Central memory CD8-positive, alpha-beta T cell (primary cell): ENCODE measurements at places on chromosomes 1 and 21.

GRCh38 chr1:234960722-234961455 lies 167.7 kb downstream of the TOMM20 start:
- peaks cover 55% of the 10 kb centered on the region for H3K4me1 ChIP-seq
- DNase-seq: no peak
- no peak overlapping the region for H3K4me3 ChIP-seq
- H3K36me3 ChIP-seq: peaks cover 3% of the 10 kb centered on the region

DNA sequence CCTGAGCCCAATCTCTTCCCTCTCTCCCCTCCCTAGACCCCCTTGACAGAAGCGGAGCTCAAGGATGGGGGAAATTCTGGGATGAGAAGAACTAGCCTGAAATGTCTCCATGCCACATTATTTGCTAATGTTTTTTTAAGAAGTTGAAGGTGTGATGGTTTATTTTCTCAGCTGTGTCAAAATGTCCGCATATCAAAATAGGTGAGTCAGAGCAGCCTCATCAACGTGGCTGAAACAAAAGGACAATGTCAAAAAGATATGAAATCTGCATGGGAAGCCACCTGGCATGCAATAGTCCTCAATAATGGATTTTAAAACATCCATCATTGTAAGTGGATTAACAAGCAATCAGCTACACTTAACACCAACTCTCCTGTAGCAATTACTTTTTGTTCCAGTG lies 101.4 kb downstream of the BEND5 start:
- no peak overlapping the region for H3K27ac ChIP-seq
- no peak for DNase-seq
- H3K36me3 ChIP-seq: no peaks in the 10 kb centered on the region
- H3K27me3 ChIP-seq: peaks cover 34% of the 10 kb centered on the region
- H3K4me1 ChIP-seq: no peaks in the 10 kb centered on the region

GRCh38 chr1:111738436-111739193 lies 580 bp downstream of the INKA2 start:
- DNase-seq: no peak
- H3K27me3 ChIP-seq: peaks cover 43% of the 10 kb centered on the region
- peak overlapping the region; percentile 81 for H3K4me3 ChIP-seq
- H3K27ac ChIP-seq: no peak overlapping the region
- H3K4me1 ChIP-seq: peaks cover 30% of the 10 kb centered on the region

GRCh38 chr1:36796733-36797132 lies 237.6 kb downstream of the GRIK3 start:
- no peak overlapping the region for H3K4me3 ChIP-seq
- H3K27me3 ChIP-seq: peaks cover 9% of the 10 kb centered on the region
- H3K36me3 ChIP-seq: no peaks in the 10 kb centered on the region
- no peak for DNase-seq

DNA sequence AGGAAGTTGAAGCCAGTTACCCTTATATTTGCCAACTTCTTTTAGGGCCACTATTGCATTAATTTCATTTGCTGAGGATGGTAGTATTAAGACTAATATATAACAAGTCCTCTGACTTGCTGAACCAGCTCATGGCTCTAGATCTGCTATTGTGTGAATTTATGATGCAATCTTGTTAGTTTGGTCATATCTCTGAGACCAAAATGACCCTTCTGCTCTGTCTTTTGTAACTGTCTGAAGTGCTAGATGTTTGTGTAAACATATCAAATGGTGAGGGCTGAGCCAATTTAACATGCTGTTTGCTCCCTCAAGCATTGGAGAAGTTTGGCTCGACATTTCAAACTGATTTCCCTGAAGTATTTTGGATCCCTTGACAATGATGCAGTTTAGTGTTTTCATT lies 106.9 kb upstream of the PTGFR start:
- H3K4me1 ChIP-seq: no peaks in the 10 kb centered on the region
- H3K36me3 ChIP-seq: no peaks in the 10 kb centered on the region
- H3K27ac ChIP-seq: no peak overlapping the region

DNA sequence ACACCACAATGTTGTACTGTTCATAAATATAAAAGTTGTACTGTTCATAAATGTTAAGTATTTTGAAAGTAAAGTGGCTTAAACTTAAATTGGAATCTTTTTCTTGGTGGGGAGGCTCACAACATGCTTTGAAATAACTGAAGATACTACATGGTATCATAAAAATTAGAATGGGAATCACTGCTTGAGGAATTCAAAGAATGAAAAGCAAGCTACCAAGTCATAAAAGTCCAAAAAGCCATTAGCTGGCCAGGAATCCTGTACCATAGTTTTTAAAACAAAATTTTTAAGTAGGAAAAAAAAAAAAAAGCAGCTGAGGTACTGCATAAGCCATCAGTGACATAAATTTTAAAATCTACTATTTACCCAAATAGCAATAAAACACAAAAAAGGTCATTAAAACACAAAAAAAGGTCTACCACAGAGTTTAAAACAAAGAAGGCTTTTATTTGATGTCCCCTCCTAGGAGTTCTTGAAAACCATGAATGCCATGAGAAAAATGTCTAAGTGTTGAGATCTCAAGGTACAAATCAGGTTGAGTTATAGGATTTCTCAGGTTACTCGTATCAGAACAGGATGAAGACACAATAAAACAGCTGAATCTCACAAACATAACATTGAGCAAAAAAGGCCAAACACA lies 8.6 kb downstream of the ZZZ3 start:
- H3K36me3 ChIP-seq: peaks cover 10% of the 10 kb centered on the region
- DNase-seq: no peak
- no peaks in the 10 kb centered on the region for H3K27me3 ChIP-seq
- no peak overlapping the region for H3K4me3 ChIP-seq
- H3K27ac ChIP-seq: peak overlapping the region; percentile 44
- H3K4me1 ChIP-seq: peaks cover 43% of the 10 kb centered on the region

- peaks cover 9% of the 10 kb centered on the region for H3K36me3 ChIP-seq
- peaks cover 30% of the 10 kb centered on the region for H3K4me1 ChIP-seq
- no peaks in the 10 kb centered on the region for H3K27me3 ChIP-seq
Measured at GRCh38 chr21:37219761-37220432, 47.2 kb downstream of the VPS26C start.

DNA sequence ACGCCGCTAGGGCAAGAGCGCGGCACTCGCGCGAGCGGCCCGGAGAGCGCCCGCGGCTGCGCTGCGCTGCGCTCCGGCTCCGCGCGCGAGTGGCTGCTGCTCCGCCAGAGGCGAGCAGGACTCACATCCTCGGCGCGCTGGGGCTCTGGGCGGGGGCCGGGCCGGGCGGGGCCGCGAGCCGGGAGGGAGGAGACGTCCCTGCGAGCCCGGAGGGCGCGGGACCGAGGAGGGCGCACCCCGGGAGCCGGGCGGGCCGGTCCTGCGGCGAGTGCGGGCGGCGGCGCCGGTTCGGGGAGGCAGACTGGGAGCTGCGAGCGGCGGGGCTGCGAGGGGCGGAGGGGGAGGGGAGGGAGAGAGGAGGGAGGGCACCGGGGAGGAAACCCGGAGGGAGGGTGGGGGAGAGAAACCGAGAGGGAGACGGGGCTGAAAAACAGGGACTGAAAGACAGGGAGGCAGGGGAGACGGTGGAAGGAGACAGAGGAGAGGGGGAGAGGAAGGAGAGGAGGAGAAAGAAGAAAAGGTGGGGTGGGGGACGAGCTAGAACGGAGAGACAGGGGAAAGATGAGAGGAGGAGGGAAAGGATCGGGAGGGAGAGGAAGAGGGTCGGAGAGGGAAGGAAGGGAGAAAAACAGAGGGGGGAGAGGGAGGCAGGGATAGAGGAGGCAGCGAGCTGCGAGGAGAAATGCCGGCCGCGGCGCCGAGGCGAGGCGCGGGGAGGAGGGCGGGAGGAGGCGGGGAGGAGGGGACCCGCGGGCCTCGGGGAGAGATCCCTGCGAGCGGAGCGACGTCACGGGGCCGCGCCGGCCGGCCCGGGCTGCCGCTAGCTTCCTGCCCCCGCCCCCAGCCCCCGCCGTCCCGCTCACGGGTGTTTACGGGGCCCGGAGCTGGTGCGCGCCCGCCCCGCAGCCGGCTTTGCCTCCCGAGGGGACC lies at the start of gene CAMK2N1:
Gene CAMK2N1 (minus strand): TSS at position 684 of the 930 bp plus-strand sequence. CDS start 831 bp downstream, outside the sequence.
- H3K27ac ChIP-seq: peak within 1 kb of the TSS; percentile 60
- peaks cover 11% of the 10 kb centered on the region for H3K36me3 ChIP-seq
- H3K4me3 ChIP-seq: peak within 1 kb of the TSS; percentile 93
- peaks cover 38% of the 10 kb centered on the region for H3K27me3 ChIP-seq

DNA sequence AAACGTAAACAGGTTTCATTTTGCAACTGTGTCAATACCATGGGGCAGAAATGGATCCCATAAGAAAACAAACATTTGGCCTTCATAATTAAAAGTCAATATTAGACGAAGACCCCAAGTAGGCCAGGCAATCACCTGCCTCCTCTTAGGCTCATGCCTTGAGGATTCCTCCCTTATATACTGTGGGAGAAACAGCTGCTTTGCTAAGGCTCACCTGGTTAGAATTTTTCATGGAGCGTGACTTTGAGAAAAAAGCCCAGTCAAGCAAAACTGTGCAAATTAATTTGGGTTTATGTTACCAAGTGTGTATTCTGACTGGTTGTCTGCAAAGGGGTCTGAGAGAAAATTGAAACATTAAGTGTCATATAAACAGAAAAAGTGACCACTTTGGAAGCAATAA lies 605.3 kb upstream of the USP24 start:
- H3K36me3 ChIP-seq: peaks cover 2% of the 10 kb centered on the region
- H3K4me1 ChIP-seq: no peaks in the 10 kb centered on the region
- H3K4me3 ChIP-seq: no peak overlapping the region
- H3K27ac ChIP-seq: no peak overlapping the region

GRCh38 chr1:214120951-214121350 lies 133.2 kb downstream of the PROX1 start:
- H3K36me3 ChIP-seq: no peaks in the 10 kb centered on the region
- no peaks in the 10 kb centered on the region for H3K4me1 ChIP-seq
- H3K27me3 ChIP-seq: peaks cover 28% of the 10 kb centered on the region
- no peak overlapping the region for H3K27ac ChIP-seq
- no peak overlapping the region for H3K4me3 ChIP-seq
- no peak for DNase-seq

GRCh38 chr1:119859647-119860046 lies 36.7 kb downstream of the ADAM30 start:
- H3K36me3 ChIP-seq: no peaks in the 10 kb centered on the region
- DNase-seq: no peak
- peaks cover 49% of the 10 kb centered on the region for H3K27me3 ChIP-seq
- no peak overlapping the region for H3K27ac ChIP-seq

GRCh38 chr1:174875306-174875705 lies 124.4 kb upstream of the CACYBP start:
- no peak overlapping the region for H3K4me3 ChIP-seq
- H3K27me3 ChIP-seq: no peaks in the 10 kb centered on the region
- DNase-seq: no peak
